Adrenal gland (tissue), 19 donors: ENCODE measurements at places on chromosomes 7 and 10. TPM values are rescaled to one million over a fixed set of nuclear protein-coding genes. Genes with fewer than 3 reads are reported as not detected.

NRCAM gene
- 78.9 TPM for polyA plus RNA-seq

ANKRD1 gene
- polyA plus RNA-seq: 0.40 TPM

PNLIPRP3 gene
- polyA plus RNA-seq: not detected

ITPRID1 gene
- polyA plus RNA-seq: not detected

ASB10 gene
- polyA plus RNA-seq: not detected

TAS2R4 gene
- 0.31 TPM for polyA plus RNA-seq

SCART1 gene
- 0.42 TPM for polyA plus RNA-seq

NUPR2 gene
- polyA plus RNA-seq: not detected

HOXA11 gene
- polyA plus RNA-seq: 0.40 TPM

UBE2D1 gene
- polyA plus RNA-seq: 25.2 TPM

SERPINE1 gene
- 23.1 TPM for polyA plus RNA-seq

C10orf90 gene
- 0.10 TPM for polyA plus RNA-seq

MMD2 gene
- polyA plus RNA-seq: 0.03 TPM

SPDYE16 gene
- 0.22 TPM for polyA plus RNA-seq

ATE1 gene
- polyA plus RNA-seq: 23.1 TPM

FOXI2 gene
- polyA plus RNA-seq: 0.03 TPM

TMEM225B gene
- polyA plus RNA-seq: 2.1 TPM

CLEC2L gene
- polyA plus RNA-seq: not detected

TMEM176B gene
- 33.6 TPM for polyA plus RNA-seq

SPDYE6 gene
- not detected for polyA plus RNA-seq

CALHM3 gene
- not detected for polyA plus RNA-seq

DDC gene
- polyA plus RNA-seq: 10.4 TPM

KLHDC10 gene
- polyA plus RNA-seq: 35.6 TPM

LRRN3 gene
- 21.2 TPM for polyA plus RNA-seq

MMRN2 gene
- polyA plus RNA-seq: 9.5 TPM

SLC16A9 gene
- 226 TPM for polyA plus RNA-seq

CCDC71L gene
- 8.6 TPM for polyA plus RNA-seq

CYP17A1 gene
- polyA plus RNA-seq: 10,572 TPM

SIRT1 gene
- polyA plus RNA-seq: 25.9 TPM
